ENCODE measurements at places on chromosomes 13 and 19.
A peak's percentile ranks its signal among the peaks of the same experiment; 100 is the strongest.

DNA sequence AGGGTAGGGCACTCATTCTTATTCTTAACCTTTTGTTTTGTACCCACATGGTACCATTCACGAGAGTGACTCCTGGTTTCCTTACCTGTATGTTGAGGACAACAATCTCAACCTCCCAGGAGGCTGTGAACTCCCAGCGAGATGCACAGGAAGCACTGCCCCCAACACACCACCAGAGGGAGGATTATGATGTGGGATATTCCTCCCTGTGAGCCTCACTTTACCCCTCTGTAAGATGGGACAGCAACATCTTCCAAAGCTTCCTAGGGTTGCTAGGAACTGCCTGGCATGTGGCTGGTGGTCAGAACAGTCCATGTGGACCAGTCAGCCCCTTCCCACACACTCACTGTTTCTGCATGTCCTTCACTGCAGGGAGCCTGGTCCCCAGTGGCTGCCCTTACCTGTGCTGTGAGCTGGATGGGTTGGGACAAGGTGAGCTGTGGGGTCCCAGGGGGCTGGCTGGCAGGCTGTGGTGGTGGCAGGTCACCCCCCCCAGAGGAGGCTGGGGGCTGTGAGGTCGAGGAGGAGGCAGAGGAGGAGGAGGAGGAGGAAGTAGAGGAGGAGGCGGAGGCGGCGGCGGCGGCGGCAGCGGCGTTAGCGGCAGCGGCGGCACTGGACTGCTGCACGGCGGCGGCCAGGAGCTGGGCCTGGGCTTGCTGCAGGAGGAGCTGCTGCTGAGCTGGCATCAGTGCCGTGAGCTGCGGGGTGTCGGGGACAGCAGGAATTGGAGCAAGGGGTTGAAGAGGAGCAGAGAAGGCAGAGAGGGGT is 15.8 kb downstream of the POU2F2 start:
- no peak for DNase-seq

DNA sequence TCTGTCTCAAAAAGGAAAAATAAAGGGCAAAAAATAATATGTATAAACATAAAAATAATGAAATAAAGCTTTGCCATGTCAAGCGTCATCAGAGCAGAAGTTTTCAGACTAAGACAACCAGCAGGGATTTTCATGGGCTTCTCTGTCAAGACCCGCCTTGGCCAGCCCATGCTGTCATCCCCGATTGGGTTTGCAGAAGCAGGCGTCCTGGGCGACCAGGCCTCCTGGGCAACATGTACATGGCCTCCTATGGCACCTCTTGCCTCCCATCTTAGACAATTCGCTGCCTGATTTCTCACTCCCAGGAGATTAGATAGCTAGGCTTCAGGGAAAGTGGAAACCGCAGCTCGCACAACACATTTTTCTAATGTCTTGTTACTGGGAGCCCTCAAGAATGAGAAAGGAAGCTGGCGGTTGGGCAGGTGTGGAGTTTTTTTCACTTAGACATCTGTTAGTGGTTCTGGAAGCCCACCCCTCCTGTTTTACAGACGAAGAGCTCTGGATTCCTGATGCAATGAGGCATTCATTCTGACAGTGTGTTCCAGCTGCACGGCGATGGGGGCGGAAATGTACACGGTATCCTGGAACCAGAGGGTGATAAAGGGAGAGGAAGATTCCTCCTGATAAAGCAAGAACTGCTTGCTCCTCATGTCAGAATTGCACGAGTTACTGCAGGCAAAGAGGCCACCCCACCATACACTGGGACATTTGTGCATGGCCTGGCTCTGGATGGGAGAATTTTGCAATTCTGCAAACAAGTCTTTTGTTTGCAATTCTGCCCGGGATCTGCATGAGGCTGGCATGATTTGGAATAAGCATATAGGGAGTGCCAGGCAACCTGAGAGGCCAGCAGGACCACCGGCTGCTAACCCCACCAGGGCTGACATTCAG is 47.4 kb upstream of the KATNAL1 start:
- DNase-seq = no peak

GRCh38 chr13:113232208-113233003 is 23.0 kb downstream of the CUL4A start:
- no peak for DNase-seq

- no peak for DNase-seq
Measured at GRCh38 chr13:33612641-33613638, 205.0 kb upstream of the RFC3 start.

GRCh38 chr13:39612023-39612637 is 9.1 kb upstream of the LHFPL6 start:
- peak; percentile 65 for DNase-seq

- DNase-seq = no peak
Measured at GRCh38 chr13:34103854-34104253, 285.9 kb downstream of the RFC3 start.

- DNase-seq = no peak
Measured at GRCh38 chr13:99426426-99426825, 74.8 kb upstream of the TM9SF2 start.

DNA sequence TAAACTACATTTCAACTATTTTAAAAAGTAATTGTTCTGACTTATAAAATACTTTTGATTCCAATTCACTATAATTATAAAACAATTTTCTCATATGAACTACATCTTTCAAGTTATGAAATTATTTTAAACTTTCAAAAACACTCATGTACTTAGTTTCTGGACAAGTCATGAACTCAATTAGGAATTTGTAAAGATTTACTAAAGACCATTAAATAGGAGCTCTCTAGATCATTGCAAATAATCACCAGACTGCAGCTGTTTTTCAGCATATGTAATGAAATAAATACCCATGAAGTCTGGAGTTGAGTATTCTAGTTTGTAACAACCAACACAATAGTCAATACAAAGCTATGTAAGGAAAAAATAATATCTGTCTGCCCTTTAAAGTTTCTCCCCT is 605.1 kb upstream of the MIR17HG start:
- DNase-seq = no peak

- DNase-seq = no peak
Measured at GRCh38 chr13:46598820-46599180, 45.8 kb downstream of the LRCH1 start.
